ENCODE measurements at places on chromosomes 2 and 18. TPM values are rescaled to one million over a fixed set of nuclear protein-coding genes. Genes with fewer than 3 reads are reported as not detected.

DNA sequence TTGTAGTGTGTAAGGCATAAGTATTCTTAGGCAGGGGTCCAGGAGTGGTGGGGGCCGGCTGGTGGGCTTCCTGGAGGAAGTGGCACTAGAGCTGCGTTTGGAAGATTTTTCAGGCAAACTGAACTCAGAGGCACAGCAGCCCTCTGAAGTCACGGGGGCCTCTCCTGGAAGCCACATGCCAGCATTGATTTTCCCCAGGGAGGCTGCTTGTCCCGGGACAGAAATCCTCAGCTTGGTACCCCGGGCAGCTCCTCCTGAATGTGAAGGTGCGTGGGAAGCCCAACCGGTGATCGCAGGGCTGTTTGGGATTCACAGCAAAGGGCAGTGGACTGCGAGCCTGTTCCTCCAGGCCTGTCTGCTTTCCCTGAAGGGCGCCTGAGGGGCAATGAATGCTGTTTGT lies 1.6 kb upstream of the PDIA6 start:
- peak; percentile 38 for DNase-seq

DNA sequence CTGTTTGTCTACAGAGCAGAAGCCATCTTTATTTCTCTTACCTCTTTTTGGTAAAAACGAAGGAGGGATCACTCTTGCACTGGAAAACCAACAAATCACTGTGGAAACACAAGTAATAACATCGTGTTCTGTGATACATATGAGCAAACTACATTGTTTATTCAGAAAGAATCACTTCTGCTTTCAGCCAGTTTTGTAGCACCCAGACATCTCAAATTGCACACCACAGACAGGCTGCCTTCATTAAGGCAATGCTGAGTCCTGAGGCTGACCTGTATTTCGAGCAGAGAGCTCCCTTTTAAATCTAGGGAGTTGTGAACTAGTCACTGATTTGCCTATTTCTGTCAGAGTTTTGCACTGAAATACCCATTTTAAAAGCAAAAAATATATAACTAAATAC lies 1003.2 kb upstream of the FAM98A start:
- no peak for DNase-seq

The NT5C1B gene
- total RNA-seq: not detected

GRCh38 chr2:8171608-8172007 lies 510.2 kb upstream of the ID2 start:
- no peak for DNase-seq

DNA sequence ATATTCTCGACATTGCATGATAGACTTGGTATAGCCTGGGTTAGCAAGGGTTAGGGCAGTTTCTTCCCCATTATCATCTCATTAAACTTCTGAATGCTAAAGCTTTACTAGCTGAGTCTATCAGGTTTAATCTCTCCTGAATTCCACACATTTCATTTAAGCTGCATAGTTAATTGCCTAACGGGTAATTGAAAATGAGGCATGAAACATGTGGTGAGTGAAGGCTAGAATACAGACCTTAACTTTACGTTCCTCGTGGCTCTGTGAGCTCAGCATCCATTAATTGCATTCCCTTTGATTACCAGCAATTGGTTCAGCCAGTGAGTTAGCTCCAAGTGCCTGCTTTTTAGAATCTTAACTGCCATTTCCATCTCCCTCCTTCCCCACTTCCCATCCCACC lies 126.5 kb upstream of the MEX3C start:
- DNase-seq: no peak

DNA sequence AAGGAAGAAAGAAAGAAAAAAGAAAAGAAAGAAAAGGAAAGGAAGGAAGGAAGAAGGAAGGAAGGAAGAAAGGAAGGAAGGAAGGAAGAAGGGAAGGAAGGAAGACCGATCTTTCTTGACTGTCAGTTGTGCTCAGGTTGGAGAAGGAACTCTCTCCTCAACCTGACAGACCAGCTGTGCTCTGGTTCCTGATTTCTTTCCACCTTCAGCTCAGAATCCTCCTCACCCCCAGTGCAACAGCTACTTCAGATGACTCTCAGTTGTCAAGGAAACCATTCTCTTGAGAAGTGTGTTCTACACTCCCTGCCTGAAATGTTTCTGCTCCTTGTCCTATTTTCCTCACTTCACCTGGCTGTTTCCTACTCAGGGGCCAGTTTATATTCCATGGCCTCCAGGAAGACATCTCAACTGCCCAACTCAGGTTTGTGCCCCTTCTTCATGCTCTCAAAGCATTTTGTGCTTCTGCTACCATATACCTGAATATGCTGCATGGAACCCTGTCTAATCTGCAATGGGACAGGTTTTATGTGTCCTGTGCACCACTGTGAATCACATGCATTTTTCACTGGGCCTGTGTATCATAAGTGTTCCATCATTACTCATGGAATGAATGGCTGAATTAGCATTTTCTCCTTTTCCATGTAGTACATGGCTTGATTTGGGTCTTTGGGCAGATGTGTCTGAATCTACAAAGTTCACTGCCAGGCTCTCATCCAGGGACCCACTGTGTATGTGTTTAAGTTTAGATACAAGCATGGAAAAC lies 32.8 kb upstream of the DOCK10 start:
- no peak for DNase-seq

DNA sequence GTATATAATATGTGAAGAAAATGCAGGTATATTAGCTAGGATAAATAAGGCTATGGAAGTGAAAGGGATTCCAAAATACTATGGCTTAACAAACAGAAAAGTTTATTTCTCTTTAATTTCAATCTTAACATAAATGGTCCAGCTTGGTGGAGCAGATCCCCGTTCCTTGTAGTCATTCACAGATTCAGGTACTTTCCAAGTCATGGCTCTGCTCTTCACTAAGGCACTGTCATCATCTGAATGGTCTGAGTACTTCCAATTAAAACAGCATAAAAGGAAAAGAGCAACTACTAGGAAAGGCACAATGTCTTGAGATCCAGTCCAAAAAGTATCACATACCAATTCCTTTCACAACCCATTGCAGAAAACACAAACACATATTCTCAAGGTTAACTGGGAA lies 63.4 kb downstream of the OLA1 start:
- DNase-seq: no peak

DNA sequence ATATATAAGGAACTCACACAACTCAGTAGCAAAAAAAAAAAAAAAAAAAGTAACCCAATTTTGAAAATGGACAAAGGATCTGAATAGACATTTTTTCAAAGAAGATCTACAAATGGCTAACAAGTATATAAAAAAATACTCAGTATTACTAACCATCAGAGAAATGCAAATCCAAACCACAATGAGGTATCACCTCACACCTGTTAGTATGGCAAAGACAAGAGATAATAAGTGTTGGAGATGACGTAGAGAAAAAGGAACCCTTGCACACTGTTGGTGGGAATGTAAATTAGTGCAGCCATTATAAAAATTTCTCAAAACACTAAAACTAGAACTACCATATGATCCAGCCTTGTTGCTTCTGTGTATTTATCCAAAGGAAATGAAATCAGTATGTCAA lies 5.8 kb upstream of the CNDP1 start:
- no peak for DNase-seq

- no peak for DNase-seq
Observed at GRCh38 chr2:47460766-47461165, 57.8 kb downstream of the MSH2 start.

DNA sequence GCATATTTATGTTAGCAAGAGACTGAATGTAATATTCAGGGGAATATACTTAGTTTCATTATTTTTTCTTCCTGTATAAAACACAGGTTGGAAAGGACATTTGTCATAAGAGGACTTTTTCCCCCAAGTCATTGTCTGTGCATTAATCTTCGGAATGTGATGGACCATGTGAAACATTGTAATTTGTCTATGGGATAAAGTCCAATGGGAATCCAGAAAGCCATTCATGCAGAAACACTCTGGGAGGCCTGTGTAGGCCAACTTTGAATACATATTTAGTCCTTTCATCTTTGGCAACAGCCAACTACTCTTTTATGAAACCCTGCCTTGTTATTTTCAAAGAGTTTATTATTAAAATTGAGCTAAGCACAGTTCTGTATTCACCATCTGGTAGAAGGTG lies 386.4 kb downstream of the PIK3C3 start:
- no peak for DNase-seq

The IHH gene
- total RNA-seq: not detected

GRCh38 chr2:105521176-105521575 lies 122.3 kb upstream of the FHL2 start:
- DNase-seq: peak; percentile 47

DNA sequence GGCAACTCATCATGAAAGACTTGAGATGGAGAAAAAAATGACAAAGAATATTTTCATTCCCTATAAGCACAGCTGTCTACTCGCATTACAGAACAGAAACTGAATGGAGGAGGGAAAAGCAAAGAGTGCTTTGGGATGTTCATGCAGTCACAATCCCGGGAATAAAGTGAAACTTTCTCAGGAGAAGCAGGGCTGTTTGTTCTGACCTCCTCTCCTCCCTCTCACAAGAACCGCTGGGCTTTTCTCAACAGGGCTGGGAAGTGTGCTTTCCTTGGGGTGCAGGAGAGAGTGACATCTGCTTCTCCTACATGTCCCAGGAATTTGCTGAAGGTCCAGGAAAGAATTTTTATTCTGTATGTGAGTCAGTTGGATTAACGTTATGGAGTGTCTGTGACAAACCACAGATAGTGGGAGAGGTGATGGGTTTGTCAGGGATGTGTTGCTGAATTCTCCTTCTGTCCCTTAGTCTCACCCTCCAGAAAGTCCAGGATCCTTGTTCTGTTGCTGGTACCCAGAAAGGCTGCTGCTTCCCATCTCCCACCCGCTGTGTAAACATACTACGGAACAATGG lies 125.6 kb downstream of the HRH4 start:
- DNase-seq: no peak

DNA sequence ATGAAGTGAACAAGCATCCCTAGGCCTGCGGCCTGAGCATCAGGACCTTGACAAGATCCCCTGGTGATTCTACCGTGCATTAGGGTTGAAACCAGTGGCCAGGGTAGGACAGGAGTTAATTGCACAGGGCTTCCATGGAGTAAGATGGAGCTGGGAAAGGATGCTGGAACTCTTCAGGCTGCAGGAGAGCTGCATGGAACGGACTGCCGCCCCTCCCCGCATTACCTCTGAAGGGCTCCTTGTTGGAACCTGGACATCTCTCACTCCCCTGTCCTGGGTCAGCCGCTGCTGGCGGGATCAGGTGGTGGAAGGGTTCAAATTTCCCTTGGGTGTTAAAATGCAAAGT lies 156.6 kb upstream of the ID2 start:
- DNase-seq: no peak

DNA sequence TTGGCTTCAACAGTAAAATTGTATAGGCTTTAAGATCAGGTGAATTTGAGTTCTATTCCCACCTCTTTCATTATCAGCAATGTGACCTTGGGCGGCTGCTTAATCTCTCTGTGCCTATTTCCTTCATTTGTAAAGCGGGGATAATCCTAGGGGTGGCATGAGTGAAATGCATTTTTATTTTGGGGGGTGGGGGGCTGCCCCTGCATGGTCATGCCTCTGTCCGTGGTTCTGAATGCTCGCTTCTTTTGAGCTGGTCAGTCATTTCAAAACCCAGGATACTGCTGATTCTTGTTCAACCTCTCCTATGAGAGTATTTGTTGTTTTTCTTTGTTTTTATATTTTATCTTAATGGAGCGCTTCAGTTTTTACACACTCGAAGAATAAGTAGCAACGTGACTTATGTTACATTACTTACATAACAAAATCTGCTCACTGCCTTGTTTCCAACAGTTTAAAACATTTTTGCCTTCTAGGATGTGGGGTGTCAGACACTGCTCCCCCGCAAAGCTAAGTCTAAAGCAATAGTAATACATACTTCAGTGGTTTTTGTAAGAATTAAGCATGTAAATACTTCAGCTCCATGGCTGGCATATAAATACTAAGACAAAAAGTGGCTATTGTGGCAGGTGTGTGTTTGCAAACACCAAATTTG lies 152.6 kb upstream of the PELI1 start:
- DNase-seq: no peak
